ENCODE measurements at places on chromosomes 6 and 20.

GRCh38 chr6:9503111-9503761 lies 911.6 kb downstream of the TFAP2A start:
- no peak for DNase-seq

DNA sequence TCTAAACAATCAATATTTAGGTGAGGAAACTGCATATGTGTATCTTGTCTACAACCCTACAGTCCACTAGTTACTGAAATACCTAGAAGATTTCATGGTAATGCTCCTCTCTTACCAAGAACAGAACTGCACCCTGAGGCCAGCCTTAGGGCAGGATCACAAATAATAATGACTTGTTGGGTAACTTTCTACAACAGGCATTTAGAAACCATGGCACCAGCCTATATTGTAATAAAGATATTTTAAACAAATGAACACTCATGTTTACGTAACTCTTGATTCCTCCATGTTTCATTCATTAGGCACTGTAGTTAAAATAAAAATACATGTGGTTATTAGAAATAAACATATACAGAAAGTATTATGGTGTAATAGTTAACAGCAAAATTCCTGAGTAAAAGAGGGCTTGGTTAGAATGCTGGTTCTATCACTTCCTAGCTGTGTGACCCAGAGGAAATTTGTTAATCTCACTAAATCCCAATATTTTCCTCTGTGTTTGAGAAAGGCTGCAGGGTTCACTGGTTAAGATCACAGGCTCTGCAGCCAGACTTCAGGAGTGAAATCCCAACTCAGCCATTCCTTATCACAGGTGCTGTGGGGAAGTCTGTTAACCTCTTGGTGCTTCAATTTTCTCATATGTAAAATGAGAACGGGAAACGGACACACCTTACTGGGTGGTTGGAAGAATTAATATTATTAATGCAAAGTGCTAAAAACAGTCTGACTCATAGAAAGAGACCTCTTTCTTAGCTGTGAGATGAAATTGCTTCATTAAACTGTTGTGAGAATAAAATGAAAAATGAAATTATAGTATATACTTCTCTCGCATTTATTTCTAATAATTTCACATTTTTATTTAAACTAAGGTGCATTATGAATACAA lies 8.5 kb downstream of the HMGN3 start:
- no peak for DNase-seq

GRCh38 chr6:162777091-162777490 lies 49.3 kb downstream of the PACRG start:
- no peak for DNase-seq

GRCh38 chr20:33863440-33864323 lies 52.5 kb downstream of the CHMP4B start:
- no peak for DNase-seq

- no peak for DNase-seq
Measured at GRCh38 chr6:168371185-168371584, 51.6 kb upstream of the DACT2 start.

DNA sequence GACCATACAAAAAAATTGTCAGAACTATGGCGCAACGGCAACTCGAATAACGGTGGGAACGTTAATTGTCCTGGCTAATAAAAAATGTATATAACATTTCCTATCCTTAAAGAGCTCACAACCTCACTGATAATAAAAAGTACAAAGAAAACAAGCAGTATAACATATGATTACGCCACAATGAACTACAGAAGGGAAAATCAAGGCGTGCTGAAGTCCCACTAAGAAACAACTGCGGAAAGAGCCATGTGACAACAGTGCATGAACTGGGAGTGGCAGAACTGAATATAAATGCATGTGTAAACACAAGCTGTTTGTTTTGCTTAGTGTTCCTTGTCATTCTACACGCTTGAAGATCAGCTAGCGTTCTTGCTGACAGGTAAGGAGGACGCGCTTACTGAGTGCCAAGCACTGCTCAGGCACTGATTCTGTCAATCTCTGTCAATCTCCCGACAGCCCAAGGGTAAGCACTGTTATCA lies 466 bp upstream of the PSMB1 start:
- DNase-seq: no peak

DNA sequence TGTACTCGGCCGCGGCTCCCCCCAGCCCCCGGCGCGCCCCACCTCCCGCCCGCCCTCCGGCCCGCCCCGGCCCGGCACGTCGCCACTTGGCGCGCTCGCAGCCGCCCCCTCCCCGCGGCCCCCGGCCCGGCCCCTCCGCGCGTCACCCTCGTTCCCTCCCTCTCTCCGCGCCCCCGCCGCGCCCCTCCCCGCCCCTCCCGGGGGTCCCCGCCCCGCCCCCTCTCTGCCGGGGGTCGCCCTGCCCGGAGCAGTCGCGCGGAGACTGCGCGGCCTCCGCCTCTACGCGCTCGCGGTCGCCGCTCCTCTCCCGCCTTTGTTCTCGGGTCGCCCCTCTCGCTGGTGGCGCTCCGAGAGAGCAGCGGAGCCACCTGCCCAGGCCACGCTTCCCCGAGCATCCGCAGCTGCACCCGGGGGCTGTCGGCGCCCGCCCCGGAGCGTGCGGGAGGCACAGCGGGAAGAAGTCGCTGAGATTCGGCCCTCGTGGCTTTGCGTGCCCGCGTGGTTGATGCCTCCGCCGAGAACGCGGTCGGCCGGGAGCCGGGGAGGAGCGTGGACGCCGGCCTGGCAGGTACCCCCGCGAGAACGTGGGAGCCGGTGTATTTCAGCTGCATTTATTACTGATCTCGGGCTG lies at the start of gene PHF10:
Gene PHF10 (minus strand): TSS at position 7 of the 631 bp plus-strand sequence. CDS start 569 bp downstream, outside the sequence.
- DNase-seq: peak; percentile 28

DNA sequence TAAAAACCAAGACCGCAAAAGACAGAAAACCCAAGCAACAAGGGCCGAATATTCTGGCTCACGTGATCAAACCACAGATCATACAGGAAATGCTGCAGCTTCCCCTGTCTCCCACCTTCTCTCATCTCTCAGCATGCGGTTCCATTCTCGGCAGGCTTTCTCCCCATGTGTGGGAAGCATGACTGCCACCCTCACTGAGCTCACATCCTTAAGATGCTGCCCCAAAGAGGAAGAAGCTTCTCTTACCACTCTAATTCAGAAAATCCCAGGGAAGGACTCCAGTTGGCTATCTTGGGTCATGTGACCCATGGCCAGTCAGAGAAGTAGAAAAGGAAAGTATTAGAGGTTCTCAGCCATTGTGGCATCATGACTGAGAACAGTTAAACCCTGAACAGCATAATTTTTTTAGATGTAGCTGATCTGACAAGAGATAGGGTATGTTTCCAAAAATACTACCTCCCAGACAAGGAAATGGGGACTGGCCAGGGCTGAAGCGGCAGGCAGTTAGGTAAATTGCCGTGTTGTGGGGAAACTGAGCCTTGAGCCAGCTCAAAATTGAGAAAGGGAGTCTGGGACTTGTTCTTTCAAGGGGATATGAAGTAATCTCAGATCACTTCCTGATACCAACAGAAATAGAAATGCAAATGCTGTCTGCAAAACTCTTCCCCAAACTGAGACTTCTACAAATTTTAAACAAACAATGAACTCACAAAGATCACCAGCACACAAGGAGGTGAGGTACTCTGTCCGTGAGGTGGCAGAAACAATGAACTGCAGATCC lies 37.1 kb upstream of the GRM4 start:
- DNase-seq: no peak

Measured in NCI-H1417 treated with DMSO at 0.1 percent for 48 hours (cell line).